LNCaP clone FGC (cell line): ENCODE measurements at places on chromosomes 6 and 20.

- DNase-seq, result no peak
Observed at GRCh38 chr20:21014528-21014927, 91.6 kb downstream of the LINC00237 start.

DNA sequence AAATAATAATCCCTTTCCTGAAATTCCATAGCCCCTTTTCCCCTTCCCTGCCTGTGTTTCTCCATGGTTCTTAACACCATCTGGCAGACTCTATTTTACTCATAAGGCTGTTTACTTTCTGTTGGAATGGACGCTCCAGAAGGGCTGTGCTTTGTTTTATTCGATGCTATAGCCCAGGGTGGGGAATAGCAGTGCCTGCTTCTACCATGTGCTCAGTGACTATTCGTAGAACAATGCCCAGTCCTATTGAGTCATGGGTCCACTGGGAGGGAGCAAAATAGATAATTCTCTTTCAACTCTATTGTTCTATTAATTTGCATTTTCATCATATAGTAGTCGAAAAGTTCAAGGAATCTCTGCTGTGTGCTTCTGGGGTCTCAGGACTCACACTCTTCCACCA lies 565.1 kb downstream of the C6orf118 start:
- no peak for DNase-seq

DNA sequence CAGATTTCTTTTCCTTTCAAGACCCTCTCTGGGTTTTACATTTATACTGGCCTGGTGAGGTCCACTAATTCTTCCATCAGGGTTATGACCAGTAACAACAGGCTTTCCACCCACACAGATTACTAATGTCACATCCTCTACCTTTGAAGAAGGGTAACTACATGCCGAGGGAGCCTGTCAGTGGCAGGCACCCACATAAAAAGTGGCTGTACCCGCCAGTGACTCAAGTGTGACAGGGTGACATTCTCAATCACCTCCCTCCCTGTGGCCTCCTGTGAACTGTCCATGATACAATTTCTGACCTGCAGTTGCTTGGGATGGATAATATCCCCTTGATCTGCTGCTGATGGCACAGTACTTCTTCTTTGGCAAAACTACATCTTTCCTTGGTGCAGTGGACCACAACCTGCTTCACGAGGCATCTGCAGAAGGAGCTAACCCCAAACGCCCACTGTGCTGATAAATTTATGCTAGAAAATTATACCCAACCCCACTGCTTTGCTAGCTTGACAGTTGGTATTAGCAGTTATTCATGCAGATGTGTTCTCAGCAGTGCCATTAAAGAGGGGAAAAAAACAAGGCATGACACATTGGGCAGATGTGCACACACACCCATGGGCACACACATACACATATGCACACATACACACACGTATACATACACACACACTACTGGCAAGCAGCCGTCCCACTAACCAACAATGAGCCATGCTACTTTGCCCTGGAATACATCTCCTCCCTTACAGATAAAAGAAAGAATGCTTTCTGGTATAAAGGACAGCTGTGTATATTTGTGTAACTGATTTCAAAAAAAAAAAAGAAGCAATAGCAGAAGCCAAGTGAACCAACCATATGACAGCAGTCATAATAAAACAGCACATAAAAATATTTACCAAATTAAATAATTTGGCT lies 20.8 kb downstream of the GFOD1 start:
- DNase-seq, result peak; percentile 19

- no peak for DNase-seq
Observed at GRCh38 chr6:43790031-43790430, 20.0 kb downstream of the VEGFA start.

DNA sequence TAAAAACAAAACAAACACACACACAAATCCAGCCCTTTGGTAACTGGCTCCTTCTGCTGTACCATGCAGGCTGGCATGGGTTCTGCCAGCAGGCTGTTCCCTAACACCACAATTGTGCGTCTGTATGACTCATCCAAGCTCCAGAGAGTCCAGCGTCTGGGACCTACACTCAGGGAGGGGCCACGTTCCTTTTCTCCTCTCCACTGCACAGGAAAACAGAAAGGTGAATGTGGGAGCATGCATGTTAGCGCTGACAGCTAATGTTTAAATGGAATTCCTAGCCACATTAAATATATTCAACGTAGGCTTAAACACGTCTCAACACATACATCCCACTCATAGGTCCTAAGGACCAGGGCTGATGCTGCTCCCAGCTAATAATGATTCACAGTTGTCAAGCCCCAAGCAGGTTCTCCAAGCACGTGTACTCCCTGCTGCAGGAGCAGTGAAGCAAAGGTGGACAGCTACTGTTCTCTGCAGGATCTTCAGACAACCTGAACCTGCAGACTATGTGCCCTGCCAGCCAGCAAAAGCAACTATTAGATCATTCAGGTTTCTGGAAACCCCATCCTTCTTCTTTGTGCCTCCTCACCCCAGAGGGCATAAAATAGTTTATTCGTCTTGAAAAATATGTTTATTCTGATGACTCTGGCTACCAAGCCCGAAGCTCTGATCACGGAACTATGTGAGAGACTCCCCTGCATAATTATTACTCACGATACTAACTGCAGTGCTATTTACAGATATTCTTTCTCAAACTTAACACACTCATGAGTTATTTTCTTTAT lies 20.9 kb downstream of the MAP1LC3A start:
- peak; percentile 81 for DNase-seq

DNA sequence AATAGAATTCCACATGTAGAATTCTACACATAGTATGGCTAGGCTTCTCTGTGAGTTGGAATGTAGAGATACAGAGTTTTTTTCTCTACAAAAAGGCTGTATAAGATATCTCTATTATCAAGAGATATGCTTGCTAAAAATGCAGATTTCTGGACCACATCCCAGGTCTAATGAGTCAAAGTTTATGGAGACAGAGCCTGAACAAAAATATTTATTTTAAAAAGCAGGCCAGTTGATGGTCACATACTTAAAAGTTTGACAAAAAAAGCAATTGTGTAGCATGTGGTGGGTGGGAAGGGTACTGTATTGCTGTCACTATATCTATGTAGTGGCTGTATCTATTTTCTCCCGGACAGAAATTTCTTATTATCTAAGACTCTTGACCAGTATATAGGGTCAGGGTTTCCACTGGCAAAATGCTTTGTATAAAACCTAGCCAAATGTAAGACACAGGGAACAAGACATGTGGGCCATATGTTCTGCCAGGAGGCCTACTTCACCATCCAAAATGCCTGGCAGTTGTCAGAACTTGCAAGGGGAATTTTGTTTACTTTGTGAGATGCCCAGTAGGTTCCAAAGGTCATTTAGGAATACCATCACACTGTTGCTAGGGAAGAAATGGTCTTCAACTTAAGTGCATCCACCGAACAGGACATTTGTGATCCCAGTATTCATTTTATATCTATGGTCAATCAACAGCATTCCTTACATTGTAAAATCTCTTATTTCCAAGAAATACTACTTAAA lies 60.6 kb downstream of the SHPRH start:
- no peak for DNase-seq

GRCh38 chr20:17848249-17849048 lies 120.1 kb downstream of the SNX5 start:
- DNase-seq, result no peak

- no peak for DNase-seq
Observed at GRCh38 chr6:13113981-13114593, 214.2 kb downstream of the TBC1D7 start.

DNA sequence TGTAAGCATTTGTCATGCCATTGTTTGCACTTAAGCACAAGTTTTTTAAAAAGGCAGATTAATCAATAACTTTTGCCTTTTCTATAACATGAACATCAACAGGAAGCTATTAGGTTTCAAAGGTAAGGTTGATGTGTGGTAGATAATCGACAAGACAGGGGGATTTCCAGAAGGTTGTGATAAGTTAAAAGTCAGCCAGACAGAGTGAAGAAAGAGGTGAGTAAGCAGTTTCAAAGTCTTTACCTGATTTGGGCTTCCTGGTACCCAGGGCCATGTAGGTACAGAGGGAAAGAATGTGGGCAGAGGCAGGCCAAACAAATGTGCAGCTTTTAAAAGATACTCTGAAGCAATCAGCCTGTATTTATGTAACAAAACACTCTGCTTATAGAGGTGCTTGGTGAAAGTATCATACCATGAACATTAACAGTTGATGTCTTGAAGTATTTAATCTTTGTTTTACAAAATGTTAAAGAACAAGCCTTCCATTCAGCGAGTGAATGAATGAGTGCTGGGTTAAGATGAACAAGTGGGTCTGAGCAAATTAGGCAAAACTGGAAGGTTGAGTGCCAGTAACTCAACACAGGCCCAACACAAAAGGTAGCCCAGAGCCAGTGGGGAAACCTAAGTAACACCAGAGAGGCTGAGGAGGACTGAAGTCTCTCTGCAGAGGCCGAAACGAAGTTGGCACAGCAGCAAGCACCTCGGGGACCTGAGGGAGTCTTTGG lies 60.2 kb downstream of the LRRC1 start:
- no peak for DNase-seq

DNA sequence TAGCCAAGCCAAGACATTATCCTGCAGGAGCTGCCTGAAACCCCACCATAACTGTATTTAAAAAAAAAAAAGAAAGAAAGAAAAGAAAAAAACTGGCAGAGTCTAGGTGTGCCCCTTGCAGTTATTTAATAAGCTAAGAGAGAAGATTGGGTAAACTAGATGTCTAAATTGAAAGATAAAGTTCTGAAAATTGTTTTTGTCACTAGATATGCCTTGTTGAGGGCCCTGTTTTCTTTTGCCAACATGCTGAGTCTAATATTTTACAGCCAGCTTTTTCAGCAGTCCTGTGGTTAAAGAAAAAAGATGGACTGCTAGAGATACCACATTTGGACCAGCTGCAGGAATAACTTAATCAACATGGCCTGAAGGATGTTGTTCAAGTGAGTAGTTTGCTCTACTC lies 116.3 kb upstream of the TCF21 start:
- DNase-seq, result no peak

DNA sequence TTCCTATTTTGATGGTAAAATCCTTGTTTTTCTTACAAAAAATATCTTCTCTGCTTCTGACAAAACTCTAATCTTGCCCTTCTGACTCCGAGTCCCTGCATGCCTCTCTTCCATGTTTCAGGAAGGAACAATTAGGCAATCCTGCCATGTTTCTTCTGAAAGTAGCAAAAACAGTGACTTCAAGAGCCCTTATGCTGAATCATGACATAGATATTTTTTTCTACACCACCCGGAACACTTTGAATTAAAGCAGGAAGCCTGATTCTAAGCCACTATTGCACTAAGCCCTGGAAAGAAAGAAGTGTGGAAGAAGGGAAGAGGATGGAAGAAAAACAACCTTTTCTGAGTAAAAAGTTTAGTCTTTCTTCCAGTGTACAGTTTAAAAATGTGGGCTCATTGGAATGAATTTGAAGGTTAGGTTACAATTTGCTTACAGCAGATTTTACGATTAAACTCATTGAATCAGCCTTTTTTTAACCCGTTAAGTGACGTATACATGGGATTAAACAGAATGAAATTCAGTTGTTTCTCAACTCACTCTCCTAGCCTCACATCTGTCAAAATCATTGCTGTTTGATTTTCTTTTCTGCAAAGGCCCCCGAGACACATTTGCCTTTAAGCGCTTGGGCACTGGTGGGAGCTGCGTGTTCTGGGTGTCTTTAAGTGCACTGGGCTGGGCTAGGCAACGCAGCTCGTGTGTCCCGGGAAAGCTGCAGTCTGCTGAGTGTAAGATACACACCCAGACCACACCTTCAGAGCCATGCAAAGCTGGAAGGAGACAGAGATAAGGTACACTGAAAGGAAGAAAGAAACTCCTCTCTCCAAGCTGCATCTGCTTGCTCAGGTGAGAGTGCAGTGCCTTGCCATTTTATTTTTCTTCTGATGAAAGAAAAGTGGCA lies 159.4 kb upstream of the CITED2 start:
- no peak for DNase-seq

DNA sequence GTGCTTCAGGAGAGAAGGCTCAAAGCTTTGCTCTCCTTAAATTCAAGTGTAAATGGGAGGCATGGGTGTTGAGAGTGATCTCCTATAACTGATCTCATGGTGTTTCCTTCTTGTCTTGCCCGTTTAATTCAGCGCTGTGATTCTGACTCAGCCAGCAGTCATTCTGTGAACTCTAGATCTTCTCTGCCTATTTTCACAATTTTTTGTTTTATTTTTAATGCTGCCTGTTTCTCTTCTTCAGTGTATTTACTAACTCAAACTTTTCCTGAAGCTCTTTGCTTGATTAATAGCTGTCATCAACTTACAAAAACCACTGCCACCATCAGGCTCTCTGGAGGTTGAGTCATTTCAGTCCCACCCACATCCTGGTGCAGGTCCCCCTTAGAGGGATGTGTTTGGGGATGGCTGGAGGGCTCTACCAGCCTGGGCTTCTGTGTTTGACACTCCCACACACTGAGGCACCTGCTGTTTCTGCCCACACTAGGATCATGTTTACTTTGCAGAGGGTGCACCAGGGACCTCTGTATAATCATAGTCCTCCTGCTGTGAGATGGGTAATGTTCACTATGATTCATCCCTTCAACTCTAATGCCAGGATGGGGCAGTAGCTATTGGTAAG lies 94.0 kb downstream of the SHLD1 start:
- DNase-seq, result no peak

GRCh38 chr6:43674921-43675320 lies 12.7 kb downstream of the MRPS18A start:
- DNase-seq, result no peak

GRCh38 chr20:35506872-35507638 lies 22.4 kb downstream of the C20orf173 start:
- no peak for DNase-seq

- no peak for DNase-seq
Observed at GRCh38 chr6:155771822-155772221, 316.2 kb upstream of the NOX3 start.

GRCh38 chr6:137690721-137691120 lies 176.3 kb upstream of the TNFAIP3 start:
- no peak for DNase-seq

GRCh38 chr20:10616212-10616611 lies 57.6 kb downstream of the JAG1 start:
- no peak for DNase-seq

GRCh38 chr20:49187330-49187850 lies 744 bp downstream of the STAU1 start:
- DNase-seq, result no peak

- DNase-seq, result no peak
Observed at GRCh38 chr20:10318291-10319024, 99.8 kb downstream of the SNAP25 start.
